ENCODE measurements at places on chromosomes 5 and 9. TPM values are rescaled to one million over a fixed set of nuclear protein-coding genes. Genes with fewer than 3 reads are reported as not detected.

The FAM221B gene
- total RNA-seq, result not detected

The RXRA gene
- total RNA-seq, result 83.6 TPM

The IFNK gene
- total RNA-seq, result not detected

The ZNF484 gene
- total RNA-seq, result 9.8 TPM

The FBP1 gene
- total RNA-seq, result 376 TPM

The SPIN1 gene
- 51.1 TPM for total RNA-seq

The NR6A1 gene
- 43.0 TPM for total RNA-seq

The PTPN3 gene
- total RNA-seq, result 53.6 TPM

The AHRR gene
- 1.6 TPM for total RNA-seq

The RORB gene
- total RNA-seq, result 2.5 TPM

DNA sequence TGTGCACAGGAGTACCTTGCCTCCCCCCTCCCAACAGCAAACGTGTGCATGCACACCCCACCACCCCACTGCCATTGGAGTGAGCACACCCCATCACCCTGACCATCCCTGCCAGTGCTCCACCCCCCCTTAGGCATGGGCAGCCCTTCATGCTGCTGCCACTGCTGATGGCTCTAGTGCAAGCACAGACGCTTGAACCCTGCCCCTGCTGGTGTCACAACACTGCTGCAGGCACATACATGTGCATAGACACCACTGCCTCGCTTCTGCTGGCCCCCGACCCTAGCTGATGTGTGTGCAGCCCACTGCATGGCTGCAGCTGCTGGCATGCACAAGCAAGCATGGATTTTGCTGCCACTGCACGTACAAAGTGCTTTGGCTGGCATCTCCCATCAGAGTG, 16.0 kb upstream of the RGS7BP start:
- no peak overlapping the region for H3K27ac ChIP-seq
- H3K36me3 ChIP-seq, result no peaks in the 10 kb centered on the region
- no peaks in the 10 kb centered on the region for H3K27me3 ChIP-seq
- H3K4me3 ChIP-seq, result no peak overlapping the region

GRCh38 chr5:144638787-144639186, 468.1 kb downstream of the KCTD16 start:
- H3K4me3 ChIP-seq, result no peak overlapping the region
- no peaks in the 10 kb centered on the region for H3K36me3 ChIP-seq
- DNase-seq, result no peak

DNA sequence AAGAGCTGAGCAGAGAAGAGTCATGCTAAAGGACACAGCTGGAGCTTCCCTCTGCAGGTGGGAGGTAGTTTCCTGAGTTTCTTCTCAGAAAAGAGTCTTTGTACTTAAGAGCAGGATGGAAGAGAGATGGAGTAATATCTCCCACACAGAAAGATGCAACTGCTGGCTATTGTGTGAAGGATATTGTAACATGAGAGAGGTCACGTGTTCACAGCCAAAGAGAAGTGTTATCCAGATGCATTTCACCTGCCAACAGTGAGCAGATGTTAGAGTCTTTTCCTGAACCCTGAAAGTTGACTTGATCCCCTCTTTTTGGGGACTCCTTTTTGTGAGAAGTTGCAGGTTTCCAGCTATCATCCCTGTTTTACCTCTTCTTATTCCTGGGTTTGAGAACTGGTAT, 14.0 kb upstream of the TRIO start:
- H3K27me3 ChIP-seq, result no peaks in the 10 kb centered on the region
- H3K4me1 ChIP-seq, result no peaks in the 10 kb centered on the region
- H3K4me3 ChIP-seq, result no peak overlapping the region
- DNase-seq, result no peak

- H3K4me3 ChIP-seq, result peak overlapping the region; percentile 20
- H3K4me1 ChIP-seq, result no peaks in the 10 kb centered on the region
- no peaks in the 10 kb centered on the region for H3K36me3 ChIP-seq
- no peaks in the 10 kb centered on the region for H3K27me3 ChIP-seq
- H3K27ac ChIP-seq, result peak overlapping the region; percentile 58
Observed at GRCh38 chr5:127040796-127041520, 10.6 kb upstream of the MARCHF3 start.

- no peaks in the 10 kb centered on the region for H3K36me3 ChIP-seq
- H3K4me3 ChIP-seq, result no peak overlapping the region
- H3K27me3 ChIP-seq, result no peaks in the 10 kb centered on the region
- DNase-seq, result no peak
Observed at GRCh38 chr9:90112788-90113187, 508.0 kb downstream of the GADD45G start.

GRCh38 chr9:119310741-119311140, 58.5 kb downstream of the BRINP1 start:
- DNase-seq, result no peak

DNA sequence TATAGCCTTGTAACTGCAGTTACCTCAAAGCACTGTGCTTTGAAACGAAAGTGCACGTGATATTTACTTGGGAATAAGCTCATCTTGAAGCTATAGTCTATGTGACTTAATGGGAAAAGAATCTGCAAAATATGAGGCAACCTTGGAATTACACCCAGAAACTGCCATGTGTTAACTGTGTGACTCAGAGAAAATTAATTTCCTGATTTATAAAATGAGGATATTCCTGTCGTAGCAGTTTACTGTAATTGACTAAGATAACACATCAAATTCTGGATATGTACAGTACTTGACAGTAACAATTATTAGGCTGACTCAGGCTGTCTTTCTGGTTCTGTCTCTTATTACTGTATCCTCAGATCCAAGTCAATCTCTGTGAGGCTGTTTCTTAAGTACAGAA, 1079.9 kb upstream of the ACO1 start:
- DNase-seq, result no peak
- no peak overlapping the region for H3K4me3 ChIP-seq
- H3K4me1 ChIP-seq, result no peaks in the 10 kb centered on the region
- H3K36me3 ChIP-seq, result no peaks in the 10 kb centered on the region

- no peak overlapping the region for H3K27ac ChIP-seq
- H3K27me3 ChIP-seq, result no peaks in the 10 kb centered on the region
- H3K4me3 ChIP-seq, result no peak overlapping the region
- no peaks in the 10 kb centered on the region for H3K36me3 ChIP-seq
- peaks cover 29% of the 10 kb centered on the region for H3K4me1 ChIP-seq
Observed at GRCh38 chr9:76374783-76375559, 19.3 kb downstream of the RFK start.

DNA sequence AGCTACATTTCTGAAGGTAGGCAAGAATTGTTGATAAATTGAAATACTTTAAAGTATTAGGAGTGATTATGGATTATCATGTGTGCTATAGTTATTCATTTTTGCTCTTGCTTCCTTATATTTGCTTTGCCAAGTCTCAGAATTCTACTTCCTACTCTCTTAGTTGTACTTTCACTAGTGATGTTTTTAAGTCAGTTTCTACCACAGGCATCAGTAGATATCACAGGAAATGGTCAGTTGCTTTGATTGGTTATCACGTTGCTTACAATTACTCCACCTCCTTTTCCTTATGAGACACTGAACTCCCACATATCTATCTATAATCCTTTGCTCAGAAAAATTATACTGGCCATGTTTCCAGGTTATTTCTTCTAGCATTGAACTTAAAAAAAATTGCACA, 472.8 kb downstream of the DMRTA1 start:
- DNase-seq, result no peak
- H3K36me3 ChIP-seq, result no peaks in the 10 kb centered on the region
- H3K4me1 ChIP-seq, result no peaks in the 10 kb centered on the region
- H3K27ac ChIP-seq, result no peak overlapping the region
- H3K4me3 ChIP-seq, result no peak overlapping the region

DNA sequence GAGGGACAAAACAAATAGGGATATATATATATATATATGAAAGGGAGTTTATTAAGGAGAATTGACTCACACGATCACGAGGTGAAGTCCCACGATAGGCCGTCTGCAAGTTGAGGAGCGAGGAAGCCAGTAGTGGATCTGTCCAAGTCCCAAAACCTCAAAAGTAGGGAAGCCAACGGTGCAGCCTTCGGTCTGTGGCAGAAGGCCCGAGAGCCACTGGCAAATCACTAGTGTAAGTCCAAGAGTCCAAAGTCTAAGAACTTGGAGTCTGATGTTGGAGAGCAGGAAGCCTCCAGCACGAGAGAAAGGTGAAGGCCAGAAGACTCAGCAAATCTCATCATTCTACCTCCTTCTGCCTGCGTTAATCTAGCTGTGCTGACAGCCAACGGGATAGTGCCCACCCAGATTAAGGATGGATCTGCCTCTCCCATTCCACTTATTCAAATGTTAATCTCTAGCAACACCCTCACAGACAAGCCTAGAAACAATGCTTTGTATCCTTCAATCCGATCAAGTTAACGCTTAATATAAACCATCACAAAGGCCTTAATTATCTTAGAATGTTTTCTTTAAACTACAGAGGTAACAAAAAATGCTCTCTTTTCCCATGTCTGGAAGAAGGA, 23.8 kb upstream of the DAB2 start:
- H3K4me1 ChIP-seq, result no peaks in the 10 kb centered on the region
- no peak overlapping the region for H3K4me3 ChIP-seq
- no peaks in the 10 kb centered on the region for H3K27me3 ChIP-seq
- H3K27ac ChIP-seq, result no peak overlapping the region
- H3K36me3 ChIP-seq, result no peaks in the 10 kb centered on the region
- DNase-seq, result peak; percentile 58

GRCh38 chr5:6305853-6306252, 72.5 kb downstream of the MED10 start:
- no peaks in the 10 kb centered on the region for H3K36me3 ChIP-seq
- H3K4me1 ChIP-seq, result no peaks in the 10 kb centered on the region
- H3K27me3 ChIP-seq, result no peaks in the 10 kb centered on the region
- no peak overlapping the region for H3K27ac ChIP-seq
- no peak overlapping the region for H3K4me3 ChIP-seq
